GM12891 (cell line): ENCODE measurements at places on chromosomes 2 and 18.

DNA sequence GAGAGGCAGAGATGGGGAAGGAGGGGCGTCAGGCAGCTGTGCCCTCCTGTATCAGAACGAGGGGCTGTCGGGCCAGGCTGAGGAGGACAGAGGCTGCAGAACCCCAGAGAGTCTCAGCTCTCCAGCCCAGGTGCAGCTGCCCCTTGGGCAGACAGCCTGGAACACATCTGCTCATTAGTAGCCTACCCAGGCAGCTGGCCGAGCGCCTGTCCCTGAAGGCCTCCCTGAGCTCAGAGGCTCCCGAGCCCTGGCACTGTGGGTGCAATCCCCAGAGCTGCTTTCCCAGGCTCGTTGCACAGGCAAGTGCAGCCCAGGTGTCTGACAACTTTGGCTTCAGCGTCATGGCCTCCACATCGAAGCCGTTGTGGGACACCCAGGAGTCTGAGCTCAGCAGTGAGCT lies 13.1 kb upstream of the TMEM185B start:
- DNase-seq = no peak

GRCh38 chr2:150418916-150419315 lies 68.6 kb downstream of the RND3 start:
- DNase-seq = no peak

GRCh38 chr2:57981083-57981768 lies 65.4 kb upstream of the VRK2 start:
- DNase-seq = no peak

GRCh38 chr2:39142904-39143605 lies 22.2 kb upstream of the SOS1 start:
- no peak for DNase-seq

GRCh38 chr18:6546229-6546628 lies 131.5 kb upstream of the L3MBTL4 start:
- no peak for DNase-seq

DNA sequence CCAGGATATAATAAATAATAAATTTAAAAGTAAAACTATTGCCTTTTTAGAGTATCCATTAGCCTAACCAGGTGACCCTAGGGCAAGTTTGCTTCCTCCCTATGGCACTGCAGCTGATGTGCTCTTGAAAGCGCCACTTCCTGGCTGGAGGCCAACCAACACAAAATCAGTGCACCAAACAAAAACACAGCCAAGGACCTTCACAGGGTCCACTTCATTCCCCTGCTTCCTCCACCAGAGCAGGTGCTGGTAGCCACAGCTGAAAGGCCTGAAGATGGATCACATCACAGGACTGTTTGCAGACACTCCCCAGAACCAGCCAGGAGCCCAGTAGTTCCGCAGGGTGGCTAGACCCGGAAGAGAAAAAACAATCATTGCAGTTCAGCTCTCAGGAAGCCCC lies 108.8 kb downstream of the TWIST2 start:
- no peak for DNase-seq

- no peak for DNase-seq
Measured at GRCh38 chr2:38185012-38185491, 109.1 kb upstream of the CYP1B1 start.
